ENCODE measurements at places on chromosomes 7 and 10. TPM values are rescaled to one million over a fixed set of nuclear protein-coding genes. Genes with fewer than 3 reads are reported as not detected.

Gene GIMAP5
- 3.7 TPM for total RNA-seq

Gene HOXA10
- total RNA-seq, result not detected

Gene EN2
- not detected for total RNA-seq

Gene FAM25G
- total RNA-seq, result not detected

Gene PHKG1
- 3.7 TPM for total RNA-seq

Gene AKR1B15
- total RNA-seq, result not detected

Gene DYDC1
- total RNA-seq, result 0.41 TPM

Gene GTF2IRD1
- total RNA-seq, result 19.2 TPM

Gene SNCG
- 1.6 TPM for total RNA-seq

Gene NME8
- not detected for total RNA-seq

Gene CNNM1
- 2.4 TPM for total RNA-seq

Gene C10orf53
- not detected for total RNA-seq

Gene ATAD1
- total RNA-seq, result 85.6 TPM

Gene SLC13A4
- total RNA-seq, result 12.6 TPM

DNA sequence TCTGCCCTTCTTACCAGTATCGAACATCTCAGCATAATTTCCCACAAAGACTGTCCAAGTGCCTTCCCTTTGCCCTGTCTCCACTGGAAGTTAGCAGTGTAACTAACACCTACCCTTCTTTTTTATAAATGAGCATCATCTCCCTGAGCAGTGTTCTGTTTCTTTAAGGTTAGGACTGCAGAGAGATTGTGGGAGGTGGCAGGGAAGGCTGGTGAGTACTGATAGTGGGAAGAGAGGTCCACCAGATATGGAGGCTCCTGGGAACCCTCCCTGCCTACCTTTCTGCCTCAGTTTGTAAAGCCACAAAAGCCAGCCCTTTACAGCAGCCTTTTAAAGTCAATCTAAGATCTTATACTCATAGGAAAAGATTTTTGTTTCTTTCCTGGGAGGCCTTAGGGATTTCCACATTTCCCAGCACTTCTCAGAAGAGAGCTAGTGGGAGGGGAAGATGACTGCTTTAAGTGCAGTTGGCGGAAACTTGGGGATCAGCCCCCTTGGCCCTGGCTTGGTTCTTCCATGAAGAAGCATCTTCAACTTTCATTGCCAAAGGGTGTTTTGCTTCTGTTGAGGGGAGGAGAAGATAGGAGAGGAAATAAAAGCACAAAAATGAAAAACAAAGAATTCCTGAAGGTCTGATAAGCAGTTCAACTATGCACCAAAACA is 36.6 kb upstream of the CALD1 start:
- DNase-seq, result no peak

- DNase-seq, result no peak
Measured at GRCh38 chr7:117072620-117073118, 119.4 kb downstream of the ST7 start.

- DNase-seq, result no peak
Measured at GRCh38 chr10:109919220-109919619, 4.1 kb downstream of the XPNPEP1 start.

GRCh38 chr7:148266795-148267194 is 323.8 kb upstream of the C7orf33 start:
- no peak for DNase-seq

DNA sequence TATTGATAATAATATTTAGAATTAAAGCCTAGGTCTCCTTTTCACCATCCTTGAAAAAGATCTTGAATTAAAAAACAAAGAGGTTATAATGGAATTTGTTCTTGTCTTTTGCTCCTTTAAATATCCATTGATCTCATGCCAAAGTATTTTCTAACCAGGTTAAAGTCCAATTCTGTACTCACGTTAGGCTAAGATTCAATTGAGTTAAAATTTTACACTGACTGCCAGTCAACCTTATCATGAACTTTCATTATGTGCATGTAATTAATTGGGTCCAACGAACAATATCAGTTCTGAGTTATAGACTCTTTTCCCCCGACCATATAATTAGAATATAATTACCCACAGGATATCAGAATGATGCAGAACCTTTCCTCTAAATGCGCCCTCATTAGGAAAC is 266.6 kb downstream of the DGKB start:
- no peak for DNase-seq

- peak; percentile 73 for DNase-seq
Measured at GRCh38 chr10:21534604-21535493, 817 bp downstream of the MLLT10 start.

GRCh38 chr10:118827466-118828155 is 72.8 kb upstream of the CACUL1 start:
- no peak for DNase-seq

- no peak for DNase-seq
Measured at GRCh38 chr10:24674892-24675632, 48.6 kb downstream of the ARHGAP21 start.

DNA sequence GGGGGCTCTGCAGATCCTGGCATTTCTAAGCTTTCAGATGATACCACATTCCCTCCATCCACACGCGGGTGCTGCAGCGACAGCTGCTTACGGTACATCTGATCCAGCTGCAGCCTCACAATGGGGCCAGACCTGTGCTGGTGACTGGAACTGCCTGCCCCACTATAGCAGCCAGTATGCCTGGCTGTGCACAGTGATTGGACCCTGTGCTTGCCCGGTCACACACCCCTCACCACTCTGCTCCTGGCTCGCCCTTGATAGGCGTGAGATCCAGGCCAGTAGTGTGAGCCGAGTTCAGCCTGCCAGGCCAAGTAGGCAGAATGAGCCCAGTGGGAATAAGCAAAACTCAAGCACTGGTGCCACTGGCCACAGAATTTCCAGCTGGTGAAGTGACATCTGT is 164.8 kb downstream of the NRBF2 start:
- no peak for DNase-seq

DNA sequence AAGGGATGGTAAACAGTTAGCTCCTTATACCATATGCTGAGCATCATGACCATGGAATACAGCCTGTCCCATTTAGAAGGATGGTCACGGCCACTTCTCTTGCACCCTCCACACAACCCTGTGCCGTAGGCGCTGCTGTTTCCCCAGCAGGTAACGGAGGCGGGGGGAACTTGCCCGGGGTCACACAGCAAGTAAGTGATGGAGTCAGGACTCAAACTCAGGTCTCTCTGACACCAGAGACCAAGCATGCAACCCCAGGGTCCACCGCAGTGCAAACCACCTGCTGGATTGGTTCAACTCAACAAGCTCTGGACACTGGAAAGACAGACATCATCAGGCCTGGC is 71.6 kb downstream of the ZRANB1 start:
- no peak for DNase-seq

GRCh38 chr10:122419876-122420623 is 34.4 kb upstream of the ARMS2 start:
- no peak for DNase-seq

DNA sequence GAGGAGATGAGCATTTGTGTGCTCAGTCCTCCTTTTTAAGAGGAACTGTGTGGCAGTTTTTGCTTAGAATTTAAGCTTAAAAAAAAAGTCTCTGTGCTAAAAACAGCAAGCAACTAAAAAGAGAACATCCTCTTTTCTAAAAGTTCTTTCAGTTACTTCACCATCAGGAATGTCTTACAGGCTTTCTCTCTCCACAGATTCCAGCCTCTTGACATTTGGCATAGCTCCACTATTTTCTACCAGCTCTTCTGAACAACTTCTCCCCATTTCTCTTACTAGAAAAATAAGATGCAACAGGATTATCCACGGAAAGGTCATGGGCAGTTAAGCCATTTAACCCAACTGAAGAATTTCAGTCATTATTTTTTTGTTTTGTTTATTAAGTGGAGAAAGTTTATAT is 13.2 kb downstream of the PCLO start:
- DNase-seq, result no peak

GRCh38 chr7:136523571-136523970 is 344.9 kb upstream of the CHRM2 start:
- DNase-seq, result no peak

GRCh38 chr7:51472873-51473272 is 156.3 kb upstream of the COBL start:
- DNase-seq, result no peak

- no peak for DNase-seq
Measured at GRCh38 chr7:6634021-6634420, 3.1 kb upstream of the ZNF316 start.

DNA sequence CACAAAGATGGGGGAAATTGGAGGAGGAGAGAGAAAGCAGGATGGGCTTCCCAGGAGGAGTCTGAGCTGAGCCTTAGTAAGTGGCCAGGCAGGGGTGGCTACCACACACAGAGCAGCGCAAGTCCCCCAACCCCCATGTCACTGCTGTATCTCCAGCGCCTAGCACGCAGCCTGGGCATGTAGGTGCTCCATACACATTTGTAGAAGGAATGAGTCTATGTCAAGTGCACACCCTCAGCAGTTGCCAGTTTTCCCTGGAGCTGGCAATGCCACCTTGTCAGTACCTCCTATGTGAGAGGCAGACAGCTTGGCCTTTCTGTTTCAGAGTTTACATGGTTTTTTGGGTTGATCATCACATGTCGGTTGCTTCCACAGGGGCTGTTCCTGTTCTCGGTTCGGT is 116.1 kb downstream of the CLEC2L start:
- DNase-seq, result no peak

DNA sequence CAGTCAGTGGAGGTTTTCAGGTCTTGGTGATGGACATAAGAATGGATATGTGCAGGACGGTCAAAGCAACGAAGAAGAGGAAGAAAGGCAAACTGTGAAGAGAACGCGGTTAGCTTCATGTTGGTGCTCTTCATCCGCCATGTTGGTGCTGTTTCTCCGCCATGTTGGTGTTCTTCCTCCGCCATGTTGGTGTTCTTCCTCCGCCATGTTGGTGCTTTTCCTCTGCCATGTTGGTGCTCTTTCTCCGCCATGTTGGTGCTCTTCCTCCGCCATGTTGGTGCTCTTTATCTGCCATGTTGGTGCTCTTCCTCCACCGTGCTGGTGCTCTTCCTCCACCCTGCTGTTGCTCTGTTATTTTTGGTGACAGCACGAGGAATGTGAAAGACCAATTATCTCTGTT is 95.4 kb downstream of the DOCK1 start:
- no peak for DNase-seq

DNA sequence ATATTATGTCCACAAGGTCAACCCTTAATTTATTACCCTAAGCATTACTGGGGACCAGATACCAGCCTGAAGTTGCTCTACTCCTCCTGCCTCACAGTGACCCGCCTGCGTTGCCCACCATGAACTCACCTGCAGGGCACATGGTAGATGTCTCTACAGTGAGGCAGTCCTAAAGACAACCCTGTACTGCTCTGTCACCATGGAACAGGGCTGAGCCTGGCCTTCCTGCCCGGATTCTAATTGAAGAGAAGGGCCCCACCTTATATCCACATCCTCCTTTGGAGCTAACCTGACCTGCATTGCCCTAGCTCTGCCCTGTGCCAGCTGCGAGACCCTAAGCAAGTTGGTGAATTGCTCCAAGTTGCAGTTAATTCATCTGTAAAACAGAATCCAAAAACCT is 4.1 kb downstream of the SH3PXD2A start:
- no peak for DNase-seq

DNA sequence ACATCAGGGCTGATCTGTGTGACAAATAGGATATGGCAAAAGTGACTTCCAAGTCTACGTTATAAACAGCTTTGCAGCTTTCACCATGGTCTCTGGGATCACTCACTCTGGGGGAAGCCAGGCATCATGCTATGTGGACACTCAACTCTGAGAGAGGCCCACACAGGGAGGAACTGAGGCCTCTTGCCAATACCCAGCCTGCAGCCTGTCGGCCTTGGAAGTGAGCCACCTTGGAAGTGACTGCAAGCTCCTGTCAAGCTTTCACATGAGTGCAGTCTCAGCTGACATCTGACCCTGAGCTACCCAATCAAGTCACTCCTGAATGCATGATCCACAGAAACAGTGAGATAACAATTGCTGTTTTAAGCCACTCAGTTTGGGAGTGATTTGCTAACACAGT is 56.5 kb downstream of the MMRN2 start:
- peak; percentile 16 for DNase-seq

DNA sequence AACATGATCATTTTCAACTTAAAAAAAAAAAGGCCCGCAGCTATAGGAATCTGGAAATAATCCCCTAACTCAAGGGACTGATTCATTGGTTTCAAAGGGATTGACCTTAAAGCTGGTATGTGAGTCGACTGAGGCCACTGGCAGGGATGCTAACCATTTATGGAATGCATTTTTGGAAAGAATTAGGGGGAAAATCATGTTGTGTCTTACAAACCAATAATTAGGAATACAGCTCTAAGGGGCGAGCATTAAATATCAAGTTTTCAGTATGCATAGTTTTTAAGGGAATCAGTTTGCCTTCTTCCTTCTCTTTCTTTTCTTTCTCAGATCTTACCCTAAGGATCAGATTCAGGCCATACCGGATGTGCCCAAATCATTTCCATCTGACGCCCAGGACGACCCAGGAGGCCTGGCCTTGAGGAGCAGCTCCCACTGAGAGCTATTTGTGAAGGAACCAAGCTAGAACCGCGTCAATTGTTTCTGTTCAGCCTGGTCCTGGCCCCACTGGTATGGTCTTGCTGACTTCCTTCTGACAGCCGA is 48.7 kb downstream of the BPGM start:
- no peak for DNase-seq

GRCh38 chr7:25770670-25771069 is 381.3 kb upstream of the NFE2L3 start:
- no peak for DNase-seq

DNA sequence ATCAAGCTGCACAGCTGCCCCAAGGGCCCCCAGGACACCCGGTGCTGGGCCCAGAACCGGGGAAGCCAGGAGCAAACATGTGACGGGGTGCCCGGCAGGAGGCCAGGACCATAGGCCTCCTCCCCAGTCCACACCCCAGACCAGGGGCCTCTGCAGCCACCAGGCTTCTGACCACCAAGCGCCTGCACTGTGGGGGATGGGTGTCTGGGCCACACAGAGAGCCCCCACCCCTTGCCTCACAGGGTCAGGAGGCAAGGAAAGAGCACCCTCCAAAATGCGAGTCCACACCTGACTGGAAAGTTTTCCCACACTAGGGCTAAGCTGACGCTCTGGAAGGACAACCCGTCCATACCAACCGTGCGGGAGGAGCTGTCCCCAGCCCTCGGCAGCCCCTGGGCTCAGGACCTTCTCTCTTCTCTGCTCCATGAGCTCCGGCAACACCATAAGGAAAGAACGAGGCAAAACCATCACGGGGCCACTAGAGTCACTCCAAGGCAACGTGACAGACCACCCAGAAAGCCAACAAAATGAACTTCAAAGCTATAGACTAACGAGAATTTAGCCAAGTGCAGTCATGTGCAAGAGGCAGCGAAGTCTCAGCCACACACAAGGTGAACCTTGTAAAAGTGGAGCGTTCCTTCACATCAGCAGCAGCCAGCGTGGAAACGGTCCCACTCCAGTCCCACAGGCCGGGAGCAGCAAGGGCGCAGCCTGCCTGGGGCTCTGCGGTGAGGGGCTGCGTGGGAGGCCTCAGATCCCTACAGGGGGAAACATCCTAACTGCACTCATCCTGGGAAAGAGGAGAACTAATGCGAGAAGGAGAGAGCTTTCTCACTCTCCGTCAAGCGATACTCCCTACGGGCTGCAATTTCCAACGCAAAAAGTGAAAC is 5.1 kb downstream of the STK32C start:
- no peak for DNase-seq

Measured in frontal cortex (tissue), 4 donors.